ENCODE measurements at places on chromosomes 7 and 10.

GRCh38 chr10:50360077-50360850, 108.9 kb upstream of the ASAH2 start:
- DNase-seq = no peak

DNA sequence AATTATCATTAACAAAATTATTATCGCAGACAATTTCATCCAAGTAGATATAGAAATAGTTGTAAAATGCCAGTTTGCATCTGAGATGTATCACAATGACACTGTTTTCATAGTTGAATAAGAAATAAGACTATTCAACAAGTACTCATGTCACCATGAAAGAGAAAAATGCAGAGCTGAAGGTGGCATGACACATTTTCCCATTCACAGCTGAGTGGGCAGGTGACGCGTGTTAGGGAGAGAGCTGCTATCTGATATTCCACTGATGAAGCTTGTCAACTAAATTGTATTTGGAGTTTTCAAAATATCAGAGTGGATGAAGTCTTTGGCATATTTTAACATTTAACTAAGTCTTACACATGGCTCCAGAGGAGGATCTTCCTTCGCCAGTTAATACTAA, 70.3 kb upstream of the HDAC9 start:
- no peak for DNase-seq

DNA sequence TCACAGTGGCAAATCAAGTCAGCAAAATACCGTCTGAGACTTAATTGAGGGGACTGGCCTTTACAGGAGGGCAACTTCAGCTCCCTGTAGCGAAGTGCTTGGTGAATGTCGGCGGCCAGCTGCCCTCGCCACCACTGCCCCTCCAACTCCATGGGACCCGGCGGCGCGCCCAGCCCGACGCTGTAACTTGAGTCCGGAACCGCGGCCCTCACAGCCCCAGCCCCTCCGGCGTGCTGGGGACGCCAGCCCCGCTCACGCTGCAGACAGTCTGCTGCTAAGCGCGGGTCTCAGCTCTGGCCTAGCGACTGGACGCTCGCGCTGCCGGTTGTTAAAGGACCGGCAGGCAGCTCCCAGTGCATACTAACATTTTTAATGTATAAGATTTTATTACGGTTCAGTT, 113.4 kb upstream of the NUPR2 start:
- no peak for DNase-seq

- DNase-seq = peak; percentile 72
These were observed 96.4 kb downstream of the CCSER2 start for GRCh38 chr10:84424731-84425167.

DNA sequence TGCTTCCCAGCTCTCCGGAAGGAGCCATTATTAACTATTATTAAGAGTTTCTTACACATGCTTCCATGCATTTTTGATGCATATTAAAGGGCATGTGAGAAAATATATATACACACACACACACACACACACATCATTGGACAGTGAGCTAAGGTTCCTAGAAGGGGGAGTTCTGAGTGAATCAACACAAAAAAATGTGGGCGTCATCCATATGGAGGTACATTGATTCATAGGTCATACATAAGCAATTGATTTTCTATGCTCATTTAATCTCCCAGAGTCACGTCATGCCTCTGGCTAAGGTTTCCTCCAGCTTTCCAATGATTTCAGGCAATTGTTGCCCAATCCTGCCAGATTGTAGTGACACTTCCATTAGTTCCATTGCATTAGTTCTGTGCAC, 269.4 kb downstream of the DNAJB9 start:
- DNase-seq = no peak

GRCh38 chr10:69044546-69044945, 43.4 kb upstream of the SRGN start:
- DNase-seq = peak; percentile 79

- DNase-seq = no peak
These were observed 251.5 kb downstream of the LRMDA start for GRCh38 chr10:75682649-75683557.

DNA sequence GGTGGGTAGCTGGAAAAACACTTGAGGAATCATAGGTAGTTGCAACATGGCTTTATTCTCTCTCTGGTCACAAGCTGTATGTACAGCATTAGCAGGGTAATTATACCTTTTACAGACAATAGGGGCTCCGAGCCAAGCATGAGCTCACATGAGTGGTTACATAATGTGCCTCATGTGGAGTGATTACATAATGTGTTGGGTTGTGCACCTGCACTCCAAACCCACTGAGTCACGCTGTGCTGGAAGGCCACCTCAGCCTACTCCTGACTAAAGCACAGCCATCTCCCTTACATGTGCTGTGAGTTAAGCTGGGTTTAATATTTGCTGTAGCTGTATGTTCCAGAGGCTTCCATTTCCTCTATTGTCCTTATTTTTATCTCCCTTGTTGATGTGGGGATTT, 348.7 kb upstream of the SEMA3C start:
- no peak for DNase-seq

DNA sequence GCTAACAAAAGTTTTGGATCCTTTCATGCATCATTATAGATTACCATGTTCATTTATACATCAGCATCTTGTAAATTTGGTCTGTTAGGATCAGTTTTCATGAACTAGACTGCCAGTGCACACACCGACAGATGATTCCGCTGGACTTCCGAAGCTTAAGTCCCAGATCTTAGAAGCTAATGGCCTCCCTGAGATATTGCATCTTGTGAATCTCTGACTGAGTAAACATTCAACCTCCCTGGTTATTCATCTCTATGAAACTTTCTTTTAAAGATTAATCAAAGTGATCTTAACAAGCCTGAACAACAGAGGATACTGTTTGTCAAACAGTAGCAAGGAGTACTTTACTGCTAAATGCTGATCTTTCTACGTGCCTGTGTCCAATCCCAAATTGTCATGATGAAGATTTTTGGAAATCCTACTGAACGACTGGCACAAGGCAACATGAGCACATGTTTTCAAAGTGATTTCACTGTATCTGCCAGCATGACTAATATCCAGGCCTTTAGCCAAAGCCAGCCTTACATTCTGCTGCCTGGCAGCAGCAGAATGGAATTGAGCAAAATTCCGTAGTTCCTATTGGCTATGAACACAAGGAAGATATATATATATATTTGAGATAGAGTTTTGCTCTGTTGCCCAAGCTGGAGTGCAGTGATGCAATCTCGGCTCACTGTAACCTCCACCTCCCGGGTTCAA, 91.3 kb upstream of the ANK3 start:
- no peak for DNase-seq

DNA sequence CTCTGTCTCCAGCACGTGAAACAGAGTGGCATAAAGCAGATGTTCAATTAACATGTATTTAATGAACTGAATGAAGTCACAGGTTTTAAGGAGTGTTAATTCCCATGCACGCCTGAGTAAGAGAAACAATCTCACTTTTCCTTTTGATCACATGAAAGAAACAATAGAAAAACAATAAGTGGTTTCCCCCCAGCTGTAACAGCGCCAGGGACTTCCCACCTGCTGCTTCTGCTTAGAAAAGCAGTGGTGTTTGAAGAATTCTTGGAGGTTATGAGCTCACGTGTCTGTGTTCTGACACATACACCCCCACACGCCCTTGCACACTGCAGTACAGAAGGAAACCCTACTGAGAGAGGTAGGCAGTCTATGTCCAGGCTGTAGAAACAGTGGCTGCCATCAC, 51.3 kb upstream of the FRMD4A start:
- DNase-seq = no peak

DNA sequence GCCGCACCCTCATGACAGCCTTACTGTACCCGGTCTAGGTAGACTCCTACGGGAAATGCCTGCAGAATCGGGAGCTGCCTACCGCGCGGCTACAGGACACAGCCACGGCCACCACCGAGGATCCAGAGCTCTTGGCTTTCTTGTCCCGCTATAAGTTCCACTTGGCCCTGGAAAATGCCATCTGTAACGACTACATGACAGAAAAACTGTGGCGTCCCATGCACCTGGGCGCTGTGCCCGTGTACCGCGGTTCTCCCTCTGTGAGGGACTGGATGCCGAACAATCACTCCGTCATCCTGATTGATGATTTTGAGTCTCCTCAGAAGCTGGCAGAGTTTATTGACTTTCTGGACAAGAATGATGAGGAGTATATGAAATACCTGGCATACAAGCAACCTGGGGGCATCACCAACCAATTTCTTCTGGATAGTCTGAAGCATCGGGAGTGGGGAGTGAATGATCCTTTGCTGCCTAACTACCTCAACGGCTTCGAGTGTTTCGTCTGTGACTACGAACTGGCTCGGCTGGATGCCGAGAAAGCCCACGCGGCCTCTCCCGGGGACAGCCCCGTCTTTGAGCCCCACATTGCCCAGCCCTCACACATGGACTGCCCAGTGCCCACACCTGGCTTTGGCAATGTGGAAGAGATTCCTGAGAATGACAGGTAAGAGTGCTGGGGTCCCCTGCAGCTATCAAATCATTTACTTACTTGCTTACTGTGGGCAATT, 8.5 kb upstream of the CHCHD1 start:
- DNase-seq = no peak

GRCh38 chr7:1247527-1248041, 14.9 kb downstream of the UNCX start:
- no peak for DNase-seq

DNA sequence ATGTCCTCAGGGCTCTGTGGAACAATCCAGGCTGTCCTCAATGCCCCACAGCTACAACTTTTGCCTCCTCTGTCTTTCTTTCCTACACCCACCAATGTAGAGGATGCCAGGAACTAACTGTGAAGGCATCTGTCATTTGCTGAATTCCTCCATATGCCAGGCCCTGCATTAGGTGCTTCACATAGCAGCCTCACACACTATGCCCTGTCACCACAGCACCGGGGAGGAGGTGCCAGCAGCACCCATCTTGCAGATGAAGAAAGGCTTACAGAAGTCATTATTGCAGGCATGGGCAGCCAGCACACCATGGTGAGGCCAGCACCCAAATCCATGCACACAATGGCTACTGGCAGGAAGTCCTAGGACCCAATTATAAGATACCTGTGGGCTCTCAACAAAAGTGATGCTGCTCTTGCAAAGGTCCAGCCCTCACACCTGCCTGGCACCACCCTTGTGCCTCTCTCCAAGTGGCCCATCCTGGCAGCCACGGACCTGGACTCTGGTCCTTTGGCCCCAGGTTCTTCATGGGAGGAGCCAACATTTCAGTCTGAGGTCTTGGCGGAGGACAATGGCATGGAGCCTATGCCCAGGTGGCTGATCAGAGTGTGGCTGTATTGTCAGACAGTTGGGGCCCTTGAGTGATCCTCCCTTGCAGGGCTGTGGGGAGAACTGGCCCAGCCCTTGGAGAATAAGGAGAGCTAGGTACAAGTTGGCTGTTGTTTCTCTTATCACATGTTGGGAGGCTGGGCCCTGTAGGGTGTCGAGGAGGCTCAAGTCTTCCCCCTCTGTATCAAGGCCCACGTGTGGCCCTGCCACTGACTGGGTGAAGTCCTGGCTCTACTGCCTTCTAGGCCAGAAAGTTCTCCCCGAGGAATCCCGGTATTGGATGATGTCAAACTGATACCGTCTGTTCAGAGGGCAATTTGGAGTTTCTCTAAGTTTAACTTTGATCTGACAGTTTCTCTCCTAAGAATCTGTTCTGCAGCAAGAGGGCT, 14.4 kb upstream of the MYL7 start:
- DNase-seq = no peak

- no peak for DNase-seq
These were observed 3.7 kb downstream of the OGDHL start for GRCh38 chr10:49758249-49758930.

DNA sequence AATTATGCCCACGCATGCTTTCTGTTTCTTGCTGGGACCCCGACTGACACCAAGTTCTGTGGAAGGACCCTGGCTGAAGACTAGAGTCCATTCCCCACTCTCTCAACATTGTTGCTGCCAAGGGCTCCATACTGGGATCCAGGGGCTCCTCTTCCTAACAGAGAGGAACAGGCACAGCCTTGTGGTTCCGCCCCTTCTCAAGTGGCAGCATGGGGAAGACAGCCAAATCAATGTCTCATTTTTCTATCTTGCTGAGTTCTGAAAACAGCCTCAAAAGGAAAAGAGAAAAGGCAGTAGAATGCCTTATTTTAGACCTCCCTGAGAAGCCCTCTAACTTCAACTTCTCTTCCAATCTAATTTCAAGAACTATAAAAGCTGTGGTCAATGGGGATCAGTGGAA, 23.7 kb upstream of the LAMB1 start:
- no peak for DNase-seq

- no peak for DNase-seq
These were observed 341.5 kb upstream of the ZMIZ1 start for GRCh38 chr10:78727251-78727650.

DNA sequence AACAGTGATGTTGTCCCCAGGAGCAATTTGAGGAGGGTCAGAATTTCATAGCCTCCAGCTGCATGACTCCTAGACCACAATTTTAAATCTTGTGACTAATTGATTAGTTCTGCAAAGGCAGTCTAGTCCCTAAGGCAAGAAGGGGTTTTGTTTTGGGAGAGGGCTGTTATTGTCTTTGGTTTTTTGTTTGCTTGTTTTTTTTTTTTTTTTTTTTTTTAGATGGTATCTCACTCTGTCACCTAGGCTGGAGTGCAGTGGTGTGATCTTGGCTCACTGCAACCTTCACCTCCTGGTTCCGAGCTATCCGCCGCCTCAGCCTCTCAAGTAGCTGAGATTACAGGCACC, 117.0 kb downstream of the MARCHF5 start:
- DNase-seq = no peak

DNA sequence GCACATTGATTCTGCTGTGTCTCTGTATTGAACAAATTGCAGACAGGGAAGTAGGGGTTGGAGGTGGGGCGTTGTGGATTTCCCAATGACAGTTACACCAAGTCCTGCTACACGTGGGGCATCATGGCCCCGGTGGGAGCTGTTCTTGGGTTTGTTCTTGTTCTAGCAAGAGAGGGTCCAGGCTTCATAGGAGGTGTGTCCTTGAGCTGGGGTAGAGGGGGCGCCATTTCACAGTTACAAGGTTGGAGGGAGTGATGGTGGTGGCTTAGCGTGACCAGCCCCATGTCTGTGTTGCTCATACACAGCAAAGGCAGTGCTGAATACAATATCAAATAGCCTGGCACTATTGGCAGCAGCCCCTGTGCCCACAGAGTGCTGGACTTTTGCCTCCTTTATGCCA, 15.7 kb downstream of the SH2D4B start:
- no peak for DNase-seq

DNA sequence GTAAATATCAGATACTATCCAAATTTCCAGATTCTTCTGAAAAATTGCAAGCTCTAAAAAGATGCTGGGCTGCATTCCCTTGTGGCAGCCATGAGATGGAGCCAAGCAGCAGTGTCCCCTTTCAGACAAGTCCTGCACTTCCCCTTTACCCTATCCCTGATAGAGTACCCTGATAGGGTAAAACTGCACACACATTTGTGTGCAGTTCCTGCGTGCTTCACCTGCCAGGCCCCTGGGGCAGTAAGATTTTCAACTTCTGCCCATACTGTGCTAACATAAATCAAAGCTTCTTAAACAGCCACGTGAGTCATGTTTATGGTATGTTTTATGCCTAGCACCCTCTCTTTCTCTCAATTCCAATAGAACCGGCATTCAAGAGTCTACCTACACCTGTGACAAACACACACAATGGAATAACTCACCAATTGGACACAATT, 52.2 kb downstream of the IFIT5 start:
- DNase-seq = peak; percentile 35

- peak; percentile 79 for DNase-seq
These were observed 96.7 kb upstream of the EFCAB10 start for GRCh38 chr7:105677817-105678573.

GRCh38 chr10:116653885-116654284, 33.1 kb downstream of the PNLIPRP2 start:
- no peak for DNase-seq
